ENCODE measurements at places on chromosomes 3 and 15.

- DNase-seq = no peak
These were observed 50.5 kb upstream of the SEC22A start for GRCh38 chr3:123151251-123151705.

- DNase-seq = no peak
These were observed 690.2 kb upstream of the DPPA4 start for GRCh38 chr3:110027446-110028080.

DNA sequence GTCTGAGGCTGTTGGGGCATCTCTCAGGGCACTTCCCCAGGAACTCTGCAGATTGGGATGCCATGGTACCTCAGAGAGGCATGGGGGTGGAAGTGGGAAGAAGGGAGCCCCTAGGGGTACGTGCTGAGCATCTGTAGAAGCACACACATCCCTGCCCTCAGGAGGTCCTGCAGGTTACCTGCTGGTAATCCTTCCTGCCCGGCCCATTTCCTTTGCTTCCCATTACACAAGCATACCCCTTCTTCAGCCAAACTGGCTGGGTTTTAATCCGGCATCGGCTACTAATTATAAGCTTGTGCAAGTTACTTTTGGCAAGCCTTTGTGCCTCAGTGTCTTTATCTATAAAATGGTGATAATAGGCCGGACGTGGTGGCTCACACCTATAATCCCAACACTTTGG lies 3.1 kb upstream of the SMAD6 start:
- DNase-seq = no peak

DNA sequence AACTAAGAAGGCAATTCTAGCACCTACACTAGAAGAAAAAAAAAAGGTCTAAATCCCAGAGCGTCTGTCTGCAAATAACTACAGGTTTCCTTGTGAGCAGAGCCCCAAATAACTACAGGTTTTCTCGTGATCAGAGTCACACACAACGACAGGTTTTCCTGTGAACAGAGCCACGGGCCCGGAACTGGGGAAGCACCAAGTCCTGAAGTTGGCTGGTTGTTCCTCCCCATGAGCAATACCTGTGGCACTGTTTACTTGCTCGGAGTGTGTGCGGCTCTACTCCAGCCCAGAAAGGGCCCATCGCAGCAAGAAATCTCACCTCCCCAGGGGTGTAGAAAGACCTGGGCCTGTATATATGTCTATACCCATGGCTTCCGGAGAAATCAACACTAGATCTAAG lies 644 bp upstream of the MASP1 start:
- DNase-seq = no peak

- DNase-seq = no peak
These were observed 130.8 kb downstream of the LSAMP start for GRCh38 chr3:116314476-116314875.
